ENCODE measurements at places on chromosomes 6 and 20. TPM values are rescaled to one million over a fixed set of nuclear protein-coding genes. Genes with fewer than 3 reads are reported as not detected.

The IYD gene
- total RNA-seq = not detected

The VWA7 gene
- 0.25 TPM for total RNA-seq

The DNAH8 gene
- 0.97 TPM for total RNA-seq

The NEU1 gene
- 62.8 TPM for total RNA-seq

The DYNLT2 gene
- total RNA-seq = 1.5 TPM

The PI3 gene
- total RNA-seq = not detected

The LY6G5C gene
- 5.2 TPM for total RNA-seq

The TBX18 gene
- 35.3 TPM for total RNA-seq

The FARS2 gene
- 19.6 TPM for total RNA-seq

The PRND gene
- 0.18 TPM for total RNA-seq

The MACROD2 gene
- 0.97 TPM for total RNA-seq

The WFDC12 gene
- total RNA-seq = not detected

The FAM209B gene
- total RNA-seq = not detected

The C20orf141 gene
- not detected for total RNA-seq

The CPNE5 gene
- total RNA-seq = 32.1 TPM

The NOTCH4 gene
- total RNA-seq = 120 TPM

The GABRR2 gene
- 2.5 TPM for total RNA-seq

The C4A gene
- total RNA-seq = 5.2 TPM

The BPIFB4 gene
- total RNA-seq = not detected

The INSM1 gene
- total RNA-seq = not detected

The EXOC2 gene
- total RNA-seq = 30.8 TPM

The VARS1 gene
- 125 TPM for total RNA-seq

The POU5F1 gene
- total RNA-seq = not detected

Data from endothelial cell of umbilical vein (primary cell).